ENCODE measurements at places on chromosomes 4 and X.

- DNase-seq: no peak
Measured at GRCh38 chr4:2691952-2692435, 64.1 kb downstream of the TNIP2 start.

- no peak for DNase-seq
Measured at GRCh38 chrX:67721321-67721720, 177.5 kb downstream of the AR start.

DNA sequence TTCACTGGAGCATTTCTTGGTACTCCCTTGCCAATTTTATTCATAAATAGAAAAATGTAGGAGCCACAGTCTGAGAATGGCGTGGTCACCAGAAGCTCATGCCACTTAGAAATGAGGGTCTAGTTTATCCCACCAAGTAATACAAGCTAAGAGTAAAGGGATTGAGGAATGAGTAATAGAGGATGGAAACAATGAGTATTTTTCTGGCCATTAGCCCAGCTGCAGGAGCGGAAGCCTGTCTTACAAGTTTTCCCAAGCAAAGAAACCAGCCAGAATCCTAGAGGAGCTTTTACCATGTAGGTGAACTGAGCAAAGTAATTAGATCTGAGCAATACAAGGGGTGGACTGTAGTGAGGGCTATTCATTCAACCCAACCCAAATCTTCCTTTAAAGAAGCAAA, 160.7 kb upstream of the NPY2R start:
- DNase-seq: no peak

DNA sequence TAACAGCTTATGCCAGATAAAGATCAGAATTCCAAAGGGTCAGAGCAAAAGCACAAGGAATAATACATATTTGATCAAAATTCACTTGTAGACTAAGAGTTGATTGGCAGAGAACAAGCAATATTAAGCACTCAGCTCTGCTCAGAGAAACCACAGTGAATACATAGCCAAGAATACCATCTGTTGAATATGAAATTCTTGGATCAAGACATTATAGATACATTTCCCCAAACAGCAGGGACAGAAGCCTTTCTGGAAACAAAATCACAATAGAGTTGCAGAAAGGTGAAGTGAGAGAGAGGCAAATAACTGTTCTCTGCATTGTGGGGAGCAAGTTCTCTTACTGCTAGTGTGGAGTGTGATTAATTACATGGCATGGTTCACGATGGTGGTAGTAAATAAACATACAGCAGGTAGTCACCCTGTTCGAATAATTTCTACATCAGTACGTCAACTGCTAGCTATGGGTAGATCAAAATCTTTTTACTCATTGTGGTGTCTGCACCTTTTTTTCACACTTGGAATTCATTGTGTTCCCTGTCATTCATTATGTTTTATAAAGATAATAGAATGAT, 366.7 kb downstream of the PCDH7 start:
- DNase-seq: no peak

- DNase-seq: no peak
Measured at GRCh38 chrX:2220829-2221567, 279.8 kb downstream of the DHRSX start.

DNA sequence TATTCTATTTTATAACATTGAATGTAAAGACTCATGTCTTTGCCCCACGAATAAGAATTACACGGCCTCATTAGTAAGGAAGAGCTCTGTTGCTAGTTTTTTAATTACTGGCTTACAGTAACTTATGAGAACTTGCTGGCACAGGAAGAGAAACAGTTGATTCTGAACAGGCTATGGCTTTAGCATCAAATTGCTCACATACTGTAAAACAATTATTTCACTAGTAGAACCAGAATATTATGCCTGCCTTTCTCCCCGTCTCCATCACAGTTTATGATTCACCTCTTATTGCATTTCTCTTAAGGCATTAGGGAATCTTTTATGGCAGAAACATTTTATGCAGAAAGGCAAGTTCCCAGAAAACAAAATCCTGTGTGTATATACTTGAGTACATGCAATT, 126.1 kb downstream of the SPRY1 start:
- no peak for DNase-seq

DNA sequence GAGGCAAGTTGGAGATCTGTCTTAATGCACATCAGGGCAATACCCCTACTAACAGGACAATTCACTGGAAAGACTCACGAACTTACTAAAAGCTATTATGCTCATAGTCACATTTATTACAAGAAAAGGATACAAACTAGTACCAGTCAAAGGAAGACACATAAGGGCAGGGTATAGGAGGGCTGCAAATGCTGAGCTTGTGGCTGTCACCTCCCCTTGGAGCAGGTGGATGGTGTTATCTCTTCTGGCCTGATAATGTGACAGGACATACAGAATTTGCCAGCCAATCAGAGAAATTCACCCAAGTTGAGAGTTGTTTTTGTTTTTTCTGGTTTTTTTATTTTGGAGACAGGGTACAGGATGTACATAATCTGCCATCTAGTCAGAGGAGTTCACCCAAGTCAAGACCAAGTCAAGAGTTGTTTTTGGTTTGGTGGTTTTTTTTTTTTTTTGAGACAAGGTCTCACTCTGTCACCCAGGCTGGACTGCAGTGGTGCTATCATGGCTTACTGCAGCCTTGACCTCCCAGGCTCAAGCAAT, 8.8 kb downstream of the HERC5 start:
- no peak for DNase-seq

DNA sequence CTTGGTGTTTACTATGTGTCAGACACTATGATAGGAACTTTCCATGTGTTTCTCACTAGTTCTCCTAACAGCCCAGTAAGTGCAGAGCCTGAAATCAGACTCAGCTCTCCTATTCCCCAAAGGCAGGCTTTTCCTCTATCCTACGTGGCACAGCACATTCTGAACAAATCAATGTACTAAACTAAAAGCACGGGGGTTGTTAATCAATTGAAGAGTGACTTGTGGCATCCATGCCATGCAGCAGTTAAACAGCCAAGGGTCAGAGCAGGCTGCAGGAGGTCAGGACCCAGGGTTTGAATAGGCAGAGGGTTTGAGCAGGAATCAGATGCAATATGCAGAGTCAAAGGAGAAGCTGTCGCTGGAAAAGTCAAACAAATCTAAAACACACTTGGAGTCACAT, 289.7 kb upstream of the LDB2 start:
- DNase-seq: no peak

- DNase-seq: no peak
Measured at GRCh38 chr4:104641418-104641817, 146.7 kb upstream of the CXXC4 start.

DNA sequence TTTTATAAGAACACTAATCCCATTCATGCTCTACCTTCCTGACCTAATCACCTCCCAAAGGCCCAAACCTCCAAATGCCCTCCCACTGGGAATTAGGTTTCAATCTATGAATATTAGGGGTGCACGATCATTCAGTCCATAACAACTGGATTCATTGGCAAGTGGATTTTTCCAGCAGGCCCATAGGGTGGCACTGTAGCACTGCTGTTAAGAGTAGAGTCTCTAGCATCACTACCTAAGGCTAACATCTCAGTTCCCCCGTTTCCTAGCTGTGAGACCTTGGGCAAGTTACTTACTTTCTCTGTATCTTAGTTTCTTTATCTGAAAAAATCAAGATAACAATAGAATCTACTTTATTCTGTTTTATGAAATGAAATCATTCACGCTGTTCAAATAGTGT, 315.8 kb downstream of the STIM2 start:
- DNase-seq: peak; percentile 43

- DNase-seq: no peak
Measured at GRCh38 chr4:108371282-108371681, 202.6 kb upstream of the LEF1 start.

GRCh38 chr4:153209410-153209809, 5.2 kb downstream of the TRIM2 start:
- no peak for DNase-seq

GRCh38 chr4:157013656-157014055, 42.1 kb upstream of the PDGFC start:
- no peak for DNase-seq

- no peak for DNase-seq
Measured at GRCh38 chr4:104752337-104752736, 257.6 kb upstream of the CXXC4 start.

DNA sequence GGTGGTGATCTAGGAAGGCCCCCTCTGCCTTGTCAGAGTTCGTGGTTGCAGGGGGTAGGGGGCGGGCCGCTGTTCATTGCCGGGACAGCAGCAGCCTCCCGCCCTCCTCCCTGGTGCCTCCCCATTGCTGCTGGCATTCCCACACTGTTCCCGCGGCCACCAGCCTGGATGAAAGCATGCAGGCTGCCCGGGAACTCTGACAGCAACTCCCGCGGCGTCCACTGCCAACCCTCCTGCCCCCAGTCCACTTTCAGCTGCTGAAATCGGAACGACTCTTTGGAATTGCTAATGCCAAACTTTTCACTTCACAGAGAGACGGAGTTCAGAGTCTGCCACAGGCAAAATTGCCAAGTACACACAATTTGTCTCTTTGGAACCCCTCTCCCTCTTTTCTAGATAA, 121.9 kb downstream of the BEND2 start:
- DNase-seq: no peak

- DNase-seq: no peak
Measured at GRCh38 chr4:128416921-128417320, 129.3 kb upstream of the PGRMC2 start.

DNA sequence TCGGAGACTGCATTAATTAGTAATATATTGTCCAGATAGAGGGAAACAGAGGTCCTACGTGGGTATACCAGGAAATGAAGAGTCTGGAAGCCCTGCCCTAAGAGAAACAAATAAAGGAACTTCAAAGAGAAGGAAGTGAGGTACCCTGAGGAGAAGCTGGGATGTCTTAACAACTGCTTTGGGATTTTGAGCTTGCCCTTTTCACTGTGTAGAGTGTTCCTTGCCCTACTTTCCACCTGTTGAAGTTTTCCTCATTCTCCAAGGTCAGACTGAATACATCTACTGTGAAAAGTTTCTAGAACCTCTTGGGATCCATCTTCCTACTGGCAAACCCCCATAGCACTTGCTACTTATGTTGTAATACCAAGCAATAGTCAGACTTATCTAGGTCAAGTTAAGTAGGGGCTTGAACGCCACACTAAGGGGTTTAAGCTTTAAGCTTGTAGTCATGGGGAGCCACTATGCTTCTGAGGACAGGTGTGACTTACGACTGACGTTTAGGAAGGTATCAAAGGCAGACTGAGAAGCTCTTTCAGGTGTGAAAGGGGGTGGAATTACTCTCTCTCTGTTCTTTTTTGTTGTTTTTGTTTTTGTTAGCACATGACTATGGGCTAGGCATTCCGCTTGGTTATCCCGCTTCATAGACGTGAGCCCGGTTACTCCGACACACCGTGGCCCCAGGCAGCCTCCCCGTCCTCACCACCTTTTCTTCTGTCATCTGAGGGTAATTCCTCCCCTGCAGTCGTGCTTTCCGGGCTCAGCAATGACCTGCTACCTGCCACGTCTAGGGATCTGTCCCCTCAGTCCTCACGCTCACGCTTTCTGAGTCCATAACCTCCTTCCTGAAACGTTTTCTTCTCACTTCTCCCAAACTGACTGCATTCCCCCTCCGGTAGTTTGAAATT, 959 bp upstream of the REST start:
- no peak for DNase-seq

DNA sequence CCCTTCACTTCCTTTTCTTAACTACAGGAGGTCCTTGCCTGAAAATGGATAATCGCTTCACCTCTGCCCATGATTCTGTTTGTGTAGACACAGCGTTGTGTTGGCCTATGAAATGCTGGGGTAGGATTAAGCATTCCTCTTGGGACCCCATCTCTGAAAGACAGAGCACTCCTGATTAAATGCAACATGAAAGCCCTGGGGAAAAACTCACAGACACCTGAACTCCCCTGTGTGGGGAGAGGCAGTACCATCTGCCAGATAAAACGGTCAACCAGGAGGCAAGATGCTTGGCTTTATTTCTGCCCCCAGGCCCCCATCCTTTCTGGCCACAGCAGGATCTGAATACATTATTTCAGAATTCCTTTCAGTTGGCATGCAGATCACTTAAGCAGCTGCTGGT, 1.9 kb downstream of the LGI2 start:
- no peak for DNase-seq

DNA sequence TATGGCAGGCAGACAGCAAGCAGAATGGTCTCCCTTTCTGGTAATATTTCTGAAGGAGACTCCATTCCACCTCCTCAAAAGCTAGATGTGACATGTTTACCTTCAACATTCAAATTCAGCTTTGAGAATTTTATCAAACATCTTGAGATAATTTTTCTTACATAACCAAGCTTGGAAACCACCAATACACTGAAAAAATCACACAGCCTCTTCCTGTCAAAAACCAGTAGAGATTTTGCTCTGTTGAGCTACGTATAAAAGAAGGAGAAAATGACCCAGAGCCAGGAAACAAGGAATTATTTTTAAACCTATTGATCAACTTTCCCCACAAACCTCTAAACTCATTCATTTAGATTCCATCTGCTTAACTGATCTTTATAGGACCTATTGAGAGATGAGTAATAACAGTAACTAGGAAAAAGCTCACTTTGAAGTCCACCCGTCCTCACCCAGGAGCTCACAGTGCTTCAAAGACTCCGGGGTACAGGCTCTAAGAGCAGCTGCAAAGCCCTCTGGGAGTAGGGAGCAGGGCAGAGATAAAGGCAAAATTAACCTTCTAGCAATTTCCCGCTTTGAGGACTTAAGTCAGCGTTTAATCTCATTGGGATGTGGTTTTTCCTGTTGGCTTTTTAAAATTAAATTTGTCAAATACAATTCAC, 318.2 kb upstream of the RASGEF1B start:
- no peak for DNase-seq

DNA sequence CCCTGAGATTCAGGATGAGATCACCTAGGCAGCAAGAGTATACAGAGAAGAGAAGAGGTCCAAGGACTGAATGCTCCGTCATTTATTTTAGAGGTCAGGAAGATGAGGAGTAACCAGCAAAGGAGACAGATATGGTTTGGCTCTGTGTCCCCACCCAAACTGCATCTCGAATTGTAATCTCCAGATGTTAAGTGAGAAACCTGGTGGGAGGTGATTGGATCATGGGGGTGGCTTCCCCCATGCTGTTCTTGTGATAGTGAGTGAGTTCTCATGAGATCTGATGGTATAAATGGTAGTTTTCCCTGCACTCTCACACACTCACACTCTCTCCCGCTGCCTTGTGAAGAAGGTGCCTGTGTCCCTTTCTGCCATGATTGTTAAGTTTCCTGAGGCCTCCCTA, 60.8 kb downstream of the MID1IP1 start:
- DNase-seq: no peak

DNA sequence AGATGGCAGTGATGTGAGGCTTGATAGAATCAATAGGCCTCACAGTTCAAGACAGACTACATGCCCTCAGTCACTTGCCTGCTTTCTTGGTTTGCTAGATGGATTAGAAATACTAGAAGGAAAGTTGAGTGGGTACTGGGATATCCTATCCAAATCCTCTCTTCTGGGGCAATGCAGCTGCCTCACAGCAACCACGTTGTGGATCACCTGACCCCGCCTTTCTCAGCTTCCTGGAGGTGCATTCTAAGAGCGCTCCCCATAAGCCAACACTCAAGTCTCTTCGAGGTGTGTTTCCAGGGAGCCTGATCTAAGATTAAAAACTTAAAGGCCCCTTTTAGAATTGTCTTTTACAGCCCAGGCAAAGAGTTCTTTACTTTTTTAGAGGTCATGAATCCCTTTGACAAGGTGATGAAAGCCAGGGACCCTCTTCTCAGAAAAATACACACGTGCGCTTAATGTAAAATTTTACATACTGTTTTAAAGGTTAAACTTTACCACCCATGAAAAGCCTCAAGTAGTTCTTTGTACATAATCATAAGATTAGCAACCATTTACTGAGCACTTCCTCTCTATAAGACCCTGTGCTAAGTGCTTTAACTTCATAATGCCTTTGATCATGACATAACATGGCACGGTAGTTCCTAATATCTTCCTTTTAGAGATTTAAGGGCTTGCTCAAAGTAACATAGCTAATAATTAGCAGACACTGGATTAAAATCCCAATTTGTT, 840 bp upstream of the RPL34 start:
- no peak for DNase-seq

GRCh38 chr4:10075953-10076391, 40.6 kb downstream of the WDR1 start:
- no peak for DNase-seq

All from T47D (cell line).